PC-9 (cell line): ENCODE measurements at places on chromosomes 12 and 14.

GRCh38 chr14:25120261-25120660, 70.3 kb upstream of the STXBP6 start:
- DNase-seq, result no peak

DNA sequence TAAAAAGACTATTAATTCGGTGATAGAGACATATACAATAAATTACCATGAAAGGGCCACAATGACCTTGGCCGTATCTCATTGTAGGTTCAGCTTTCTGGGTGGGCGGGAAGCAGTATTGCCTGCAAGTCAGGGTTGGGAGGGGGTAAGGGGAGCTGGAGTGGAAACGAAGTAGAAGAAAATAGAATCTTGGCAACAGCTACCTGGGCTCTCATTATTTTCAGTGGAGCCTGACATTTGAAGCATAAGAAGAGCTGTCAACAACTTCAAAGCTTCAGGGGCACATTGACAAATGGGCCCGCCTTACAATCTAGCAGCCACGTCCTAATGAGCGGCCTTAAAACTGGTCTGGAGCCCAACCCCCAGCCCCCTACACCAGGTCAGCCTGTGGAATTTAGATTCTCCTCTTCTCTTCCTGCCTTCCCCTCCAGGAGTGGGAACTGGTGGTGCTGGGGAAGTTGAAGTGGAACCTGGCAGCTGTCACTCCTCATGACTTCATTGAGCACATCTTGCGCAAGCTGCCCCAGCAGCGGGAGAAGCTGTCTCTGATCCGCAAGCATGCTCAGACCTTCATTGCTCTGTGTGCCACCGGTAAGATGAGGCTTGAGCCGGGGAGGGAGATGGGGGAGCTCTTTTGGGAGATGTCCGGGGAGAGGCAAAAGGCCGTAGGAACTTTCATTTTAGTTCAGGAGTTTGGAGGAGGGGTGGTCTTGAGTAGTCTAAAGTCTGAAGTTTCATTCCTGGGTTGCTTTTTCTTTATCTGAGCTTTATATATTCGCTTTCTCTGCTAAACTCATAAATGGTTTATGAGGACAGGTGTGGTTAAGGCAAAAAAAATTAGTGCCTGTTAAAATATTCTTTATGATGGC, 5.0 kb downstream of the CCND2 start:
- DNase-seq, result no peak

DNA sequence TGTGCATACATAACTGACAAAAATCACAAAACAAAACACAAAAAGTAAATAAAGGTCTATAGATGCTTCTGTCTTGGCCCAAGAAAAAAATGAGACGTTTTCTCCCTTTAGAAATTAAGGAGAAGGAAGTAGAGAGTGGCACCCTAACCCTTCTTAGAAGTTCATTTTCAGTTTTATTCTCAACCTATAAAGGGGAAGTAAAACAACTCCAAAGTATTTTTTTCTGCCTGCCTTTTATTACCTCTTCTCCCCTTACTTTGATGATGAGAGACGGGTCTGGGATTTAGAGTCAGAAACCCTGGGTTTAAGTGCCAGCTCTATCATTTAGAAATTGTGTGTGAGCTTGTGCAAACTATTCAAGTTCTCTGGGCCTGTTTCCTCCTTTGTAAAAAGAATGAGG, 2.8 kb downstream of the PRIM1 start:
- no peak for DNase-seq

DNA sequence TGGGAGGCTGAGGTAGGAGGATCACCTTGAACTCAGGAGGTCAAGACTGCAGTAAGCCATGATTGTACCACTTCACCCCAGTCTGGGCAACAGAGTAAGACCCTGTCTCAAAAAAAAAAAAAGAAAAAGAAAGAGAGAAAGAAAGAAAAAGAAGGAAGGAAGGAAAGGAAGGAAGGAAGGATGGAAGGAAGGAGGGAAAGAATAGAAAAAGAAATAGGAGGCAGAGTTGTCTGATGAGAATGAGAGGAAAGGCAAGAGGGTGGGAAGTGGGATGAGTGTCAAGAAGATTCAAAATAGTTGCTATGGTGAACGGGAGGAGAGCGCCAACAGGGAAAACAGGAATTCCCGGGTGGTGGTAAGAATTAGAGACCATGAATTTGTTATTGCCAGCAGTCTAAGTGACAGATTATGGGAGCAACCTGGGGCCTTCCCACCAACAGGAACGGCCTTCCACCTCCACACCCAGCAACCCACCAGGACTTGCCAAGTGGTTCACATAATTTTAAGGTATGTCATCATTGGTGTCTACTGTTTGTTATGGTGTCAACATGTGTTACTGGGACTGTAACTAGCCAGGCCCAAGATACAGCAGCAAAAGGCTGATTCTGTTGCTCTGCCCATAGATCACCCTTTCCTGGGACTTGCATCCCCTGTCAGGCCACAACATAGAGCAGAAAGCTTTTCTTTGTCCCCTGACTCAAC, 36.1 kb upstream of the C12orf76 start:
- DNase-seq, result no peak

DNA sequence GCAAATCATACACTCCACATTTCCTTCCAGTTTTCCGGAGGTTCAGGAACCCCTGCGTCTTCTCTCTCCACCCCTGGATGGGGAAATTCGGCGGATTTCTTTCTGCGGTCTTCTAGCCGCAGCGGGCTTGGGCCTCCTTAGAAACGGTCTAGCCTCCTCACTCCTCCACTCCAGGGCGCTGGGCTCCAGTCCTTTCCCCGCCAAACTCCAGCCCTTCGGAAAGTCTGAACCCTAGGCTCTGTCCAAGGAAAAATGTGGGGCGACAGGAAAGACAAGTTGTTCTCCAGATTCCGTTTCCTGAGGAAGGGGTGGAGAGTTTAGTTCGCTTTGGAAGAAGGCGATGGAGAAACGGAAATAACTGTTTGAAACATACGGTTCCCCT, 1.4 kb upstream of the HOXC10 start:
- DNase-seq, result no peak

- DNase-seq, result peak; percentile 48
Measured at GRCh38 chr12:33988913-33989312, 33.4 kb upstream of the ALG10 start.

GRCh38 chr12:105462831-105463230, 132.3 kb downstream of the C12orf75 start:
- DNase-seq, result no peak

- peak; percentile 98 for DNase-seq
Measured at GRCh38 chr12:79424109-79424721, 266.5 kb downstream of the PAWR start.

DNA sequence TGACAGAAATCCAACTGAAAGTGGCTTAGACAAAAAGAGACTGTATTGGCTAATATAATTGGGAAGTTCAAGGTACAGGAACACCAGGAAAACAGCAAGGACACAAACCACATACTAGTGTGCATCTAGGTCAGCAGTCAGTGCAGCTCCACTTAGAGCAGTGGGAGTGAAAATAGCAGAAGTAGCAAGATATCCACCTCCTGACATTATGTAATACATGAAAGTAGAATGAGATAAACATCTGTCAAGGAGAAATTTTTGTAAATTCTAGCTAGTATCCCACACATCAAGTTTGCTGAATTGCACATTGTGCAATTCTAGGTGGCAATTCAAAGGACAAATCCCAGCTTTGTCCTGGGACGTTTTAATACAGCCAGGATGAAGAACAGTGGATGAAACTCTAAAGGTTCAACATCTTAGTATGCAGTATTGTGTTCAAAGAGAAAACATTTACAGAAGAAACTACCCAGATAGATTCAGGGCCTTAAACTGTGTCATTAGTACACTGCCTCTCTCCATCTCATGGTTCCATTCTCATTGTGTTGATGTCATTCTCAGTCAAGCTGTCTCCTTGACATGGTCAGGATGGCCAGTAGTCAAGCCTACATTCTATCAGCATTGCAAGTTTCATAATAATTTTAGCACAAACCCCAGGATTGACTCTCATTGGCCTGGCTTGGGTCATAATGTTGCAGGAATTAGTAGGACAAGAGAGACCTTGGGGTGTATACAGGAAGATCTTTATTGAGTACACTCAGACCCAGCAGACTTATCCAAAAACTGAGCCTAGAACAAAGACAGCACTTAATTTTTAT, 56.8 kb downstream of the SDR9C7 start:
- no peak for DNase-seq

DNA sequence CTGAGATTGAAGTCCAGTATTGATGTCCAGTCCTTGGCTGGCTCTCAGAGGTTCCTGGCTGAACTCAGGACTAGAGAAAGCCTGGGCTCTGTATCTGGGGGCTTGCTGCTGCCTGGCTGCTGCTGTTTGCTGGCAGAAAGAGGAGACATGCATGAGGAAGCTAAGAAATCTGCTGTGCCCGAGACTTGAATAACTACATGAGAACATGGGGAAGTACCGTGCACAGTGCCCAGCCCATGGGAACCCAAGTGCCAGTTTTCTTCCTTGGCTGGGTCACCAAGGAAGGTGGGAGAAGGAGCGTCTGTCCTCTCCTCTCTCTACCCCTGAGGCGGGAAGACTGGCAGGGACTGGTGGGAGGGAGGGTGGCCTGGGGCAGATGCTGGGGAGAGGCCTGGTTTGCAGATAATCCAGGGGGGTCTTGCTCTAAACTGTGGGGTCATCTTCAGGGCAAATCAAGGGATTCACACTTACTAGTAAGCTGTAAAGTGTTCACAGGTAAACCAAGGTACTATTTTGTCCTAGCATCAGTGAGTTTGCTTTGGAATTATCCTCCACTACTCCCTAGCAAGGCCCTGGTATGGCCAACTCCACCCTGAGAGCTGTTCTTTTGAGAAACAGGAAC, 13.8 kb upstream of the ZFP36L1 start:
- no peak for DNase-seq

GRCh38 chr14:90381011-90381786, 15.6 kb upstream of the CALM1 start:
- no peak for DNase-seq

- peak; percentile 65 for DNase-seq
Measured at GRCh38 chr12:57242691-57243454, 8.1 kb downstream of the STAC3 start.

- DNase-seq, result no peak
Measured at GRCh38 chr14:56797569-56798446, 12.5 kb downstream of the OTX2 start.

- DNase-seq, result no peak
Measured at GRCh38 chr12:89710873-89711750, 2.5 kb upstream of the ATP2B1 start.

- no peak for DNase-seq
Measured at GRCh38 chr12:83122623-83122934, 435.9 kb downstream of the TMTC2 start.

DNA sequence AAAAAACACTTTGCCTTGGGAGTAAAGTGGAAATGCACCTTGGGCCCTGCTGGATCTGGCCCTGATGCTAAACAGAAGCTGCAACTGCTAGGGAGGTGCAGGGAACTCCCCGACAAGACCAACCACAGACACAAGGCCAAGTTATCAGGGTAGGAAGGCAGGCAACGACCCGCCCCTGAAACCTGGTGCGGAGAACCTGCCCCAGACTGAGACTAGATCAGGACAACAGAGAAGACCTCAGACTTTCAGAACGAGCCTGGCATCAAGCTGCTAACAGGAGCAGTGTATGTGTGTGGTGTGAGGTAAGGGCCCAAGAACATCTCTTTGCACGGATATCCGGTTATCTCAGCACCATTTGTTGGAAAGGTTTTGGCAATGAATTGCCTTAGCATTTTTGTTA, 233.7 kb upstream of the RTL1 start:
- DNase-seq, result no peak

- no peak for DNase-seq
Measured at GRCh38 chr12:104651811-104652210, 195.1 kb downstream of the CHST11 start.

DNA sequence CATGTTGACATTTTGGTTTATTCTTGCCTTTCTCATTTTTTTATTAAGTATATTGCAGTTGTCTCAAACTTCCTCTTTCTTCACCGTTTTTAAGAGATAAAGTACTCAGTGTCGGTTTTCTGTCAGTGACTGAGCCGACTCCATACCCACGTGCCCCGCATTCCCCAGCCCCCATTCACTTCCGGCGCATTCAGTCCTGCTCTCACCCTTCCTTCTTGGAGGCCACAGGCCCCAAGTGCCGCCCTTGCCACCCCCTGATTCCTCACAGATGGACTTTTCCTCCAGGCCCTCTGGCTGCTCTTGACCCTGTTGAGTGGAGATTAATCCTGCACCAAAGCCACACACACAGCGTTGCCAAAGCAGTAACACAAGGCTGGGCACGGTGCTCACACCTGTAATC, 19.1 kb upstream of the DNAH10 start:
- DNase-seq, result no peak

DNA sequence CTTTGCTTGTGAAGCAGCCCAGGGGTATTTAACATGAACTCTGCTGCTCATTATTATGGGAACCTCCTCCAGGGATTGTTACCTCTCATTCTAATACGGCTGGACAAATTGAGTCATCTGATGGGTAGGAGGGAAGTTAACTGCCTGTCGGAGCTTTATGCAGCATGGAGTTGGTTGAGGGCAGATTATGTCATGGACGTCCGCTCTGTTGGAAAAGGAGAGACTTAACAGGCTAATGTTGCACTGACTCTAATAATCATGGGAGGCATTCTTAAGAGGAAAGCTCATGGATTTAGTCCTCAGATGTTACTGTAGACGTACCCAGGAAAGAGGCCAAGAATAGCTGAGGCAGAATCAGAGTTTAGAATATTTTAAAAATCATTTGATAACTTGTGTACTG, 9.9 kb downstream of the POP5 start:
- no peak for DNase-seq

DNA sequence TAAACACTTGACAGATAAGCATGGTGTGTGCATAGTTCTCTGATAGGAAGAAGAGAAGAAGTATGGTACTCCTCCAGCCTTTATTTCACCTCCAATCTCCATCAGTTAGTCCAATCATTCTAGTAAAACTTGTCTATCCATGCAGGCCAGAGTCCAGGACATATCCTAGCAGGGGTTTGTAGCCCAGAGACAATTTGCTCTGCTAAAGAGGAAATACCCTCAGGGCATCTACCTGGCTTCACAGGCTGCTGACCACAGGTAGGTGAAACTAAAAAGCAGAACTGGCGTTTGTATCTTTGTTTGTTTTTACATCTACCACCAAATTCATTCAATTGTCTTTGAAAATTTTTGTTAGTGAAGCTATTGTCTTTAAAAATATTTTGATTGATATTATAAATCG, 717.6 kb downstream of the FSCB start:
- peak; percentile 8 for DNase-seq

GRCh38 chr14:78498062-78498595, 328.0 kb downstream of the NRXN3 start:
- no peak for DNase-seq

DNA sequence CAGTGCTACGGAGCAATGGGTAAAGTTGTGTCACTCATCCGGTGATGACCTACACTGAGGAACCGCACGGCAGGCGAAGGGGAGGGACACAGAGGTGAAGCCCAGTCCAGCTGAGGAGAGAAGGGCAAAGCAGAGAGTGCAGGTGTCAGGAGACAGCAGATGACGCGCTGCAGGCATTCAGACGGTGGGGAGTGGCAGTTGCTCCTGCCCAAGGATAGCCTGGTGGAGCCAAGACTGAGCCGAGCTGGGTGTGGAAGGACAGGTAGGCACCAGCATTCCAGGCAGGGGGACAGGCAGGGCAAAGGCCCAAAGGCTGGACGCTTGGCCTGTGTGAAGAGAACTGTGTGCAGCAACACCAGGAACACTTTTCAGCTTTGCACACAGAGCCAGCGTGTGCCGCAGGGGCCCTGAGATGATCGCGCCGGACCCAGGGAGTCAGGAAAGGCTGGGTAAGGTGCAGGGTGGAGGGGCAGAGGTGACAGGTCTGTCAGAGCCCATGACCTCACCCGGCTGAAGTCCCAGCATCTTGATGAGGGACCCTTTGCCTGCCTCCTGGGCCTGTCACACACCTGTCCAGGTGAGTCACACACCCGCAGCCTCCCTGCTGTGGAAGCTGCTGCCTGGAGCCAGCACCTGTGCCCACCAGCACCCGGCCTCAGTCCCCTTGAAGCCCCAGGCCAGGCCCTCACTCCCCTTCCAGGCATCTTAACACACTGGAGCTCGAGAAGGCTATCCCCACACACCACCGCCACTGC, 48.4 kb downstream of the TSPAN11 start:
- peak; percentile 75 for DNase-seq
